ENCODE measurements at places on chromosomes 11 and 22.
A peak's percentile ranks its signal among the peaks of the same experiment; 100 is the strongest.

GRCh38 chr11:1567052-1567720 lies 4.9 kb downstream of the DUSP8 start:
- DNase-seq, result no peak
- H3K4me3 ChIP-seq, result no peak overlapping the region
- peaks cover 15% of the 10 kb centered on the region for H3K4me1 ChIP-seq
- peaks cover 1% of the 10 kb centered on the region for H3K36me3 ChIP-seq
- H3K27ac ChIP-seq, result no peak overlapping the region
- no peaks in the 10 kb centered on the region for H3K27me3 ChIP-seq

- DNase-seq, result no peak
- no peak within 1 kb of the TSS for H3K4me3 ChIP-seq
- H3K36me3 ChIP-seq, result no peaks in the 10 kb centered on the region
- H3K27ac ChIP-seq, result no peak within 1 kb of the TSS
- H3K4me1 ChIP-seq, result no peaks in the 10 kb centered on the region
- peaks cover 10% of the 10 kb centered on the region for H3K27me3 ChIP-seq
These were observed at the start of gene OR2AG2 for GRCh38 chr11:6771926-6772893. TSS of gene OR2AG2 (minus strand) at chr11:6771976. CDS start at chr11:6768957, 3,019 bp downstream.

- H3K36me3 ChIP-seq, result no peaks in the 10 kb centered on the region
- H3K4me3 ChIP-seq, result no peak overlapping the region
- DNase-seq, result no peak
- no peak overlapping the region for H3K27ac ChIP-seq
These were observed 137.5 kb downstream of the CHST1 start for GRCh38 chr11:45527898-45528297.

DNA sequence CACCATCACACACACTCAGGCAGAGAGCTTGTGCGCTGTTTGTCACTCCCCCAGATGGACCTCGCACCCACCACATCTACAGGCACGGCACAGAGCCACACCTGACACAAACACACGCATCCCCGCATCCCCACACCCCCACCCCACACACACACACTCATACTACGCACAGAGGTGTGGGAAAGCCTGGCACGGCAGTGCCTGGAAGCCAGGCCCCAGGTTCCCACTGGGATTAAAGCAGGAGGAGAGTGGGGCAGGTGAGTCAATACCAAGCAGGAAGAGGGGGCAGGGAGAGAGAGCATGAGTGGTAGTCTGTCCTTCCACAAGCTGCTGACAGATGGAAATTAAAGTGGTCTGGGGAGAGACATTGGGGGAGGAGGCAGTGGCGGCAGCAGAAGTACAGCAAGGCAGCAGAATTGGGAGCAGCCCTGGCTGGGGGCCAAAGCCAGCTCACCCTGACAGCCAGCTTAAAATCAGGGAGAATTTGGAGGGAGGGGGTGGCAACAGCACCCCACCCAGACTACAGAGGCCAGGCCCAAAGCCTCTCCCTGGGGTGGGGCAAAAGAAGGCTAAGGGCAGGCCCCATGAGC lies 20.7 kb downstream of the TNKS1BP1 start:
- H3K27ac ChIP-seq, result peak overlapping the region; percentile 65
- no peaks in the 10 kb centered on the region for H3K27me3 ChIP-seq
- DNase-seq, result no peak
- H3K4me3 ChIP-seq, result no peak overlapping the region
- H3K4me1 ChIP-seq, result peaks cover 32% of the 10 kb centered on the region

- DNase-seq, result no peak
- H3K4me1 ChIP-seq, result peaks cover 55% of the 10 kb centered on the region
- no peak overlapping the region for H3K4me3 ChIP-seq
- H3K27me3 ChIP-seq, result no peaks in the 10 kb centered on the region
These were observed 157.5 kb downstream of the WNT11 start for GRCh38 chr11:76048763-76049162.

GRCh38 chr11:111395749-111396148 lies 16.7 kb upstream of the POU2AF1 start:
- H3K36me3 ChIP-seq, result no peaks in the 10 kb centered on the region
- DNase-seq, result peak; percentile 77

DNA sequence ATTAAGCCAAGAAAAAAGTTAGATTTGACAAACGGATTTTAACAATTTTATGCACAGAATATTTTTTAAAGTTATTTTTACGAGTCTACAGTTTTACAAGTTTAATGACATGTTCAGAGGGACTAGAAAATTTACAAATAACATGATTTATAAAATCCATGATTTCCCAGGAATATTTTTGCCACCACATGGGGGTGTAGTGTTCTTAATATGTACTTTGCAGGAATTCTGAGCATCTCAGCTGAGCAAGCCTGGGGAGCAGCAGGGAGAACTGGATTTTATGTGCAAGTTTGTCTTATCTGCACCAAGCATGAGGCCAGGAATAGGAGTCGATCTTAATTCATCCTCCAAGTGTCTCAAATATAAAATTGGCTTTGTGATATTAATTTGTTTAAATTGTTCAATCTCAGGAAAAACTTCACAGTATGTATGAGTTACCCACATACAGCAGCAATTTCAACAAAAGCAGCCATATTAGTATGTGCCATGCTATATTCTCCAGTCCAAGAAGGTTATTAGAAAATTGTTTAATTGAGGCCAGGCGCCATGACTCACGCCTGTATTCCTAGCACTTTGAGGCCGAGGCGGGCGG lies 826.3 kb downstream of the DLG2 start:
- no peak overlapping the region for H3K27ac ChIP-seq
- H3K4me1 ChIP-seq, result no peaks in the 10 kb centered on the region
- no peak overlapping the region for H3K4me3 ChIP-seq
- no peaks in the 10 kb centered on the region for H3K27me3 ChIP-seq
- no peaks in the 10 kb centered on the region for H3K36me3 ChIP-seq
- DNase-seq, result no peak
